Renal cortical epithelial cell (primary cell): ENCODE measurements at places on chromosomes 4 and X.

DNA sequence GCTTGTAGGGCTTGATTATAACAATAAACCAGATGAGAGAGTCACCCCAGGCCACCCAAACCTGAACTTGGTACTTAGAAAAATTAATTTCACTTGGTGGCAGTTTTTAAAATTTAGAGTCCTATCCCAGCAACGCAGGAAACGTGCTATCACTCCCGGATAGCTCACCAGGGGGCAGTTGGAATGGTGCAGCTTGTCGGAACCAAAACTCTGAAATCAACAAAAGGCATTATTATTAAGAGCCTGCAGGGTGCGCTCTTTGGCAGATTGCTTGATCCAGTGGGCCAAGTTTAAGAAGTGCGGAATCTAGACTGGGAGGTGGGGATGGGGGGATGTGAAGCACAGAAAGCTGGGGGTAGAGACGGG lies 2.4 kb downstream of the FRAS1 start:
- peak; percentile 85 for DNase-seq

DNA sequence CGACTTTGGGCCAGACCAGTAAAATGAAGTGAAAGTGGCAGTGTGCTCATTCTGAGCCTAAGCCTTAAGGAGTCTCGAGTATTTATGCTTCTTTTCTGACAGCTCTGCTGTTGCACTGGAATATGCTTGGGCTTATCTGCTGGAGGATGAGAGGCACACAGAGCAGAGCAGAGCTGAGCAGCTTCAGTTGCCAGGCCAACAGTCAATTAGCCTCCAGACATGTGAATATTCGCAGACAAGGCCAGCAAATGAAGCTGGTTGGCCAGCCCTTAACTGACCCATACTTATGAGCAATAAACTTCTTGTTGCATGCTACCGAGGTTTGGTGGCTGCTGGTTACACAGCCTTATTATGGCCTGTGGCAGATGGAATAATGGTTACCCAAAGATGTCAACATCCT lies 203.0 kb upstream of the GEMIN8 start:
- DNase-seq: no peak

- DNase-seq: no peak
Observed at GRCh38 chr4:177182166-177182565, 127.5 kb upstream of the NEIL3 start.

DNA sequence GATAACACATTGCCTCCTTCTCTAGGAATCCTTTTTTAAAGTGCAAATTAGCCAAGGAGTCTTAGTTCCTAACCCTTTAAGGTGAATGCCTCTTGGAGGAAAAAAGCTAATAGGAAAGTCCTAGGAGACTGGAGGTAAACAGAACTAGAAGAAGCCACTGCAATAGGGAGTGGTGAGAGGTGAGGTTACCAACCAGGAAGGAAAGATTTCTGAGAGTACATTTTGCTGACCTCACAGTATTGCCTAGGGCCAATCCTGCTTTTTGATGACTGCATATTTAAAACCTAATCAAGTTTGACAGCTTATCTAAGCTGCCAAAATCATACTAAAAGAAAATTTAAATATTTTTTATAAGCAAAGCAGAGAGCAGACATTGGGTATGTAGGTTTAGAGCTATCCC lies 7.3 kb upstream of the CUL4B start:
- DNase-seq: peak; percentile 17

GRCh38 chrX:56833626-56834025 lies 104.6 kb downstream of the NBDY start:
- no peak for DNase-seq

- DNase-seq: peak; percentile 35
Observed at GRCh38 chr4:53854991-53855568, 209.3 kb downstream of the CHIC2 start.

- DNase-seq: no peak
Observed at GRCh38 chr4:84492737-84493091, 6.4 kb downstream of the NKX6-1 start.

- DNase-seq: no peak
Observed at GRCh38 chr4:27096142-27096824, 235.6 kb downstream of the STIM2 start.

GRCh38 chr4:6693231-6694176 lies at the start of gene S100P:
Gene S100P (plus strand): TSS chr4:6693878. CDS start chr4:6693933, 55 bp downstream.
- no peak for DNase-seq

GRCh38 chrX:69029771-69030170 lies 135.5 kb downstream of the PJA1 start:
- no peak for DNase-seq

DNA sequence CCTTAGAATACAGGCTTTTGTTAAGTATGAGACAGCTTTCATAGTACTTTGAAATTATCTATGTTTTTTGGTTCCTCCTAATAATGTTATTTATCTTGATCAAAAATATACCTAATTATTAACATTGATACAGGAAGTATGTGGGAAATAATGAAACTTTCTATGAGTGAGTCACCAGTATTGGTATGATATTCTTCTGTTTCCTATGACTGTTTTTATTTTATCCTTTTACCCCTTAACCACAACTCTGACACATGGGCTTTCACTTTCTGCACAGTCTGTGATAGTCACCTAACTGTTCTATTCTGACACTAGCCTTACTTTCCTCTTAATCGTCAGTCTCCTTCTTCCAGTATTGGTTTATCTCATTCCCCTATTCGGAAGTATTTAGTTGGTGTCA lies 4.7 kb downstream of the THAP9 start:
- peak; percentile 53 for DNase-seq

DNA sequence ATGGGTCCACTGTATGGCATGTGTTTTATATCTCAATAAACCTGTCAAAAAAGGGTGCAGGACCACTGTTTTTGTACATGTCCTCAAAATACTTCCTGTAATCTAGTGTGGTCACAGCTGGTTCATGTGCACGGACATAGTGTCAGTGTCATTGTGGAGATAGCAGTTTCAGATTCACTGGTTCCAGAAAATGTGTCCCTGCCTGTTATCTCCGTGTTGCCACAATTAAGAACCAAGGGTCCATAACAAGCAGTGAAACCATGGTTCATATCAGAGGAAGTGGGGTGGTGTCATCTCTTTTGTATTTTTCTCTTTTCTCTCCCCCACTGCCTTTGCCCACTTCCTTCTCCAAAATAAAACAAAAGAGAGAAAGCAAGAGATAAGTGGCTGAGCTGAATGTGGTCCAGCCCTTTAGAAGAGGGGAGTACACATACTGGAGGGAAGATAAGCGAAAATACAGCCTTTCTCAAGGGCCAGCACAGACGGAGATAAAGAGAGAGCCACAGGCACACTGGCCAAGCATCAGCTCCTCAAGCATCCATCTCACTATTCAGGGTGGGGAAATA lies 51.2 kb downstream of the TBL1X start:
- DNase-seq: no peak

DNA sequence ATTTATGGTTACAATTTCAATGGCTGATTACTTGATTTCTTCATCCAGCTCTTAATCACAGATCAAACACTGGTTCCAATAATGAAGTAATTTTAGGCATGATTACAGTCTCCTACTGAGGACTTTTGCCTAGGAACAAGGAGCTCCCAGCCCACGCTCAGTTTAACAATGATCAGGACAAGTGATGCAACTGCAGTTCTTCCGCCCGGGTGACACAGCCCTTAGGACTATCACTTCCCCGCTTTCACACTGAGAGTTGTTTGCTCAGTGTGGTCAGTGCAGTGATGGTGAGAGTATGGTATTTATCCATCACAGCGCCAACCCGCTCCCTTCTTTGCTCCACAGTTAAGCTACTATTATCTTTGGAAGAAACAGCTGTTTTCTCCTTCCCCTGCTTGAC lies 203.2 kb upstream of the MBNL3 start:
- no peak for DNase-seq

GRCh38 chrX:15059474-15059873 lies 186.3 kb downstream of the MOSPD2 start:
- no peak for DNase-seq

DNA sequence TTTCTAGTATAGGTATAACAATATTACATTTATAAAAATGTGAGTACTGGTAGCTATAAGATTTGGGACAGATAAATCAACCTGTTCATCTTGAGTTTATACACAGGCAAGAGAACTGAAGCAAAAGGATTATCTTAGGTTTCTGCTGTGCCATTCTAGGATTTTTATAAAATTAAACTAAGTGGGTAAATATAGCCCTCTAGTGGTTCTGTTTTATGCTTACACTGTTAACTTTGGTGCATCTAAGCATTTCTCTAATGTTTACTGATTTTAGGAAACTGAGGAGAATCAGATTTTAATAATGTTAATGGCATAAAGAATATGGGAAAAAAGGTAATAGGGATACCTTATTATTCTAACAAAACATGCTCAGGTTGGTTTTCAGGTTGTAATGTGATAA lies 1.1 kb upstream of the RRH start:
- peak; percentile 25 for DNase-seq

DNA sequence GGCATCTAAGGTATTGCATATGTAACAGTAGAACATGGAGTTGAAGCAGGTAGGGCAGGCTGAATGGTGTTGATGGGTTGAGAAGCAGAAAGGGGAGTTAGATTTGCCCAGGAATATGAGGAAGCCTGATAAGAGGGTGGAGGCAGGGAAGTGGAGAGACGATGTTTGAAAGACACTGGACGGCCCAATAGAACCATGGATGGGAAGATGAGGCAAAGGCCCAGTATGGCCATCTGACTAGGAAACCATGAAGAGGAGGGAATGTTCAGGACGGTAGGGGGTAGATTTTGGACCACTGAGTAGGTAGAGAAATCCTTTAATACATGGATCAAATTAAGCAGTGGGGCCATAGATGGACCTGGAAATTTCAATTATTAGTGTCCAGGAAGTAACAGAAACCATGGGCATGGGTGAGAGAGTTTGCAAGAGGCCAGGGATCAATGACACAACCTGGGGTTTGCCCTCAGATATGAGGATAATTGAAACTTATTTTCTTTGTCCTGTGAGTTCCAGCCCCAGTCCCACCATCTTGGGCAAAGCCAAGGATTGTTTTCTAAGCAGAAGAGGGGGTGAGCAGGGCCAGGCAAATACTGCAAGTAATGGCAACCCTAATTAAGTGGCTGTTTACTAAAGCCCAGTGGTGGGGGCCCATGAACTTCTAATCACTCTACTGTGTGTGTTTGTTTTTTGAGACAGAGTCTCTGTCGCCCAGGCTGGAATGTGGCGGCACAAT lies 2.5 kb upstream of the USP11 start:
- no peak for DNase-seq

DNA sequence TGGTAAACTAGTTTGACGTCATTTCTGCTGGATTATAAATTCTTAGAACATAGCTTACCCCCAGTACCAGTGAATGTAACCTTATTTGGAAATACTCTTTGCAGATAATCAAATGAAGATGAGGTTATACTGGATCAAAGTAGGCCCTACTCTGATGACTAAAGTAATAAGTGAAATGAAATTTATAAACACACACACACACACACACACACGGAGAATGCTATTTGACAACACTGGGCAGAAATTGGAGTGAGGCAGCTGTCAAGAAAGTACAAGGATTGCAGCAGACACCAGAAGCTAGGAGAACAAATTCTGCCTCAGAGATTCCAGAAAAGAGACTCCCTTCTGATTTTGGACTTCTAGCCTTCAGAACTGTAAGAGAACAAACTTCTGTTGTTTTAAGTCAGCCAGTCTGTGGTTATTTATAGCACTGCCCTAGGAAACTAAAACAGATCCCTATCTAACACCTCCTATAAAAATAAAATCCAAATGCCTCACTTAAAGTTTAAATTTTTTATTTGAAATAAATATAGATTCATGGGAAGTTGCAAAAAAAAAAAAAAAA lies 448.6 kb downstream of the PCDH18 start:
- no peak for DNase-seq

DNA sequence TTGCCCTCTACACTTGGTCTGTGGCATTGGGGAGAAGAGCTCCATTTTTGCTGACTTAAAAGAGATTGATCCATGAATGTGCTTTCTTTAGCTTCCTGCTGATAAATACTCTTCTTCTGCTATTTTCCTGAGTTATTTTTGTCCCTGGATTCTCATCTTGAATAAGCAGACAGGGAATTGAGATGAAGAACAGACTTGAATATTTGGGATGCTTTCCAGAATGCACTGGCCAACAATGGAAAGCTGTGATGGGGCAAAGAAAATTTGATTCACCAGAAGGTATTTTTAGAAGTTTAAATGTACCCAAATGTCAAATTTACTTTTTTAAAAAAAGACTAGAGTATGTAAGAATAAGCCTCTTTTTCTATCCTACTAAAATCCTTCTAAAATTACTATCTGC lies 309.9 kb upstream of the PPP1R2C start:
- no peak for DNase-seq

DNA sequence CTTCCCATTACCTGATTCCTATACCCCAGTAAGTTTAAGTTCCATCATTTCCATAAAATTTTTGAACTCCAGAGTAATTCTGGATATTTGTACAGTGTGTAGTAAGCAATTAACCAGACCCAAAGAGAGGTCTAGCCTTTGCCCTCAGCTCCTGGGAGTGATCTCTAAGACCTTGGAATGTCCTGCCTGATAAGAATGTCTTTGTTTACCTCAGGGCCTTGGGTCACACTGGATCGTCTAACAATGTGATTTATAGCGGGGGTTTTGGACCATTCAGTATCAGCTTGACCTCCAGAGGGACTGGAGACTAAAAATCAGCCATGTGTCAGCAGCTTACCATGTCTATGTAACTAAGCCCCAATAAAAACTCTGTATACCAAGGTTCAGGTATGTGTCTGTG lies 330.9 kb upstream of the PPP1R2C start:
- no peak for DNase-seq

DNA sequence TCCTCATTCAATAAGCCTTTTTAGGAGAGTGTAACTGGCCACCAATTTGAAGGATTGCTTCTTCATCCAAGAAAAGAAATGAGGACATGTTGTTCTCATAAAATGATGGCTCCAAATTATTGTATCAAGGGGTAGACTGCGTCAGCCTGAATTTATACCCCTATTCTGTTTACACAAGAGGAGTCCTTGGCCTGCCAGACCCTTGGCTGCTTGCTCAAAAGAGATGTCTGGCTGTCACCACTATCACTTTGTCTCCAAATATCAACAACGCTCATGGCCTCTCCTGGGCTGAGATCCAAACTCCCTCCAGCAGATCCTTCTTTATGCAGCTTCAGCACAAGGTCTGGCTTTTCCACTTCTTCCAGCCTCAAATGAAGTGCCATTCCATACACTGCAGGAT lies 127.9 kb downstream of the OR13H1 start:
- no peak for DNase-seq

DNA sequence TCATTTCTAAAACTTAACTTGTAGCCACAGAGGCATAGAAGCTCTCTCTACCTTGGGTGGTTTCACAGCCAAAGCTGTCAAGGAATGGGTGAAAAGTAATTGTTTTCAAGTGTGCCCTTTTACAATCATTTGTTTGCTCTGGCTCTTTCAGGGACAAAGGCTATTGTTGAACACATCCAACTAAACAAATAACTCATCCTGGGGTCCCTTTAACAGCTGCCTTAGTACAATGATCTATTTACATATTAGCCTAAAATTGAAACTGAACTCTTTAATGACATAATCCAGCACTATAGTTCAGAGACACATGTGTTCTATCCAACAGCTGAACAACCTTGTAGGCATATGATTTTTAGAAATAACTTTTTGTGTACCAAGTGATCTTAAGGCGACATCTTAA lies 3.7 kb downstream of the HHIP start:
- no peak for DNase-seq

DNA sequence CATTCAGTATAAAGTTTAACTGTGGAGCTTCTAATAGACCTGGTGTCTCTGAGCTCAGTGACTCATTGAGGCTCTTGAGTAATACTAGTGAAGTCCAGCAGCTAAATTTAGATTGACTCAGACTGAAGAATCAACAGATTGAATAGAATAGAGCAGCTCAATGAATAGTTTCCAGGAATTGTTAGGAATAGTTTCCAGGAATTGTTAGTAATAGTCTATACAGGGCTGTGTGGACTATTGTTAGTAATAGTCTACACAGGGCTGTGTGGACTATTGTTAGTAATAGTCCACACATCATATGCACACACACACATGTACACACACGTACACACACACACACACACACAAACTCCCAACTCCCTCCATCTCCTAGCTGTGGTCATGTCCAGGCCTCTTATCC lies 3.0 kb downstream of the GIMD1 start:
- DNase-seq: peak; percentile 96
